ENCODE measurements at places on chromosomes 1 and 21.

DNA sequence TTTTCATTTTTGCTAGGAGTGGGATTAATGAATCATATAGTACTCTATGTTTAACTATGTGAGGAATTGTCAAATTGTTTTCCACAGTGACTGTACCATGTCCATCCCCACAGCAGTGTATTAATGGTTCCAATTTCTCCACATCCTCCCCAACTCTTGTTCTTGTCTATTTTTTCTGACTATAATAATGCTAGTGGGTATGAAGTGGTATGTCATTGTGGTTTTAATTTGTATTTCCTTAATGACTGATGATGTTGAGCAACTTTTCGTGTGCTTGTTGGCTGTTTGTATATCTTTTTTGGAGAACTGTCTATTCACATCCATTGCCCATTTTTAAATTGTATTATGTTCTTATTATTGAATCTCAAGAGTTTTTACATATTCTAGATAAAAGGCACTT is 10.0 kb upstream of the KPRP start:
- no peak for DNase-seq

- peak; percentile 91 for DNase-seq
Measured at GRCh38 chr1:27284425-27285273, 37.3 kb upstream of the TMEM222 start.

DNA sequence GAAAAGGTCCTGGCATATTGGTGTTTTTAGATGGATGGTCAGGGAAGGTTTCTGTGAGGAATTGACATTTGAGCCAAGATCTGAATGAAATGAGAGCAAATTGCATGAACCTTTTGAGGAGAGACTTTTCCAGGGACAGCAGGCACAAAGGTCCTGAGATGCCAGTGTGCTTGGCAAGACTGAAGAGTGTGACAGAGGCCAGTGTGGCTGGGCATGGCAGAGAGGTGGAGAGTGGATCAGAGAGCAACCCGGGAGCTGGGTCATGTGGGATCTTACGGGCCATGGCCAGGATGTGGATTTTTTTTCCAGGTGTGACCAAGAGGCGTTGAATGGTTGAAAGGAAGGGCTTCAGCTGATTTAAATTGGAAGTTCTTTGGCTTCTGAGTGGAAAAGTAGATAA is 3.4 kb downstream of the SCCPDH start:
- no peak for DNase-seq

GRCh38 chr1:111980686-111981085 is 8.8 kb downstream of the KCND3 start:
- no peak for DNase-seq

GRCh38 chr1:231194476-231194842 is 32.6 kb downstream of the TRIM67 start:
- DNase-seq, result no peak

- DNase-seq, result no peak
Measured at GRCh38 chr1:230091473-230092231, 24.6 kb downstream of the GALNT2 start.
